Activated CD8-positive, alpha-beta T cell treated with anti-CD3 and anti-CD28 coated beads for 36 hours (primary cell): ENCODE measurements at places on chromosomes 4 and X. TPM values are rescaled to one million over a fixed set of nuclear protein-coding genes. Genes with fewer than 3 reads are reported as not detected.

Gene TMSB15C
- 2.0 TPM for total RNA-seq

Gene DOK7
- total RNA-seq = not detected

Gene UPF3B
- 16.0 TPM for total RNA-seq

Gene HMGB2
- 534 TPM for total RNA-seq

Gene MAGEE1
- total RNA-seq = 4.4 TPM

GRCh38 chrX:18566748-18567147 is 105.2 kb downstream of the RS1 start:
- no peak overlapping the region for H3K4me3 ChIP-seq
- DNase-seq = no peak
- no peaks in the 10 kb centered on the region for H3K27me3 ChIP-seq
- no peaks in the 10 kb centered on the region for H3K36me3 ChIP-seq
- H3K4me1 ChIP-seq = no peaks in the 10 kb centered on the region

DNA sequence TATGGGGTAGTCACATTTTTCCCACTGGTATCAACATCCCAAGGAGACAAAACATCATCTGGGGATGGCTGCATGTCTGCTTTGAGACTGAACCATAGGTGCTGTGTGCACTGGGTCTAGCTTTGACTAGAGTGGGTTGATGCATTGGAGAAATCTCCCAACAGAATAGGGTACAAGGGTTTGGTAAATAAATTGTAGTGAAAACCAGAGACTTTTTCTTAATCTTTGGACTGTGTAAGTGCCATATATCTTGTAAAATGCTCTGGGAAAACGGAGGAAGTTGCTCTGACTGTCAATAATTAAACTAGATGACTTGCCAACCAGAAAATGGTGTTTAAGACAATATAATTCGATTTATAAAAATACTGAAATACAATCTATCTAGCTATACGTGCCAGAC is 1064.0 kb upstream of the SLIT2 start:
- H3K4me3 ChIP-seq = no peak overlapping the region
- no peaks in the 10 kb centered on the region for H3K4me1 ChIP-seq
- H3K36me3 ChIP-seq = no peaks in the 10 kb centered on the region
- no peak for DNase-seq

GRCh38 chrX:39669668-39670067 is 428.1 kb downstream of the BCOR start:
- H3K27me3 ChIP-seq = no peaks in the 10 kb centered on the region
- DNase-seq = no peak
- H3K27ac ChIP-seq = no peak overlapping the region
- H3K4me3 ChIP-seq = no peak overlapping the region

- no peak for DNase-seq
- peaks cover 2% of the 10 kb centered on the region for H3K27me3 ChIP-seq
- H3K4me3 ChIP-seq = no peak overlapping the region
- no peak overlapping the region for H3K27ac ChIP-seq
Measured at GRCh38 chrX:47743504-47743903, 84.5 kb upstream of the UXT start.

DNA sequence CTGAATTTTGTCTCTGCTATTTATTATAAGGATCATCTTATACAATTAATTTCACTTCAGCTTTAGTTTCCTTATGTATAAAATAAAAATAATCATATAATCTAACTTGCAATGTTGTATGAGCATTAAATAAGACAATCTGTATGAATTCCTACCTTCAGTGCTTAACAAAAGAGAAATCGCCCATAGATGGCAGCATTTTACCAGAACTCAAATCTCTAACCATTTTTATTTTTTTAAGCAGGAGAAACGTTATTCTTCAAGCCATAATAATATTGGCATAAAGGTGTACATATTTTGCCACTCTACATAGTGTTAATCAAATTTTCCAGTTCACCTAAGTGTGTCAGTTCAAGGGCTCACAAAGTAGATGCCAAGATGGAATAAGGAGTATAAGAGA is 78.8 kb downstream of the TMEM47 start:
- H3K27me3 ChIP-seq = no peaks in the 10 kb centered on the region
- no peak overlapping the region for H3K27ac ChIP-seq
- no peaks in the 10 kb centered on the region for H3K36me3 ChIP-seq

DNA sequence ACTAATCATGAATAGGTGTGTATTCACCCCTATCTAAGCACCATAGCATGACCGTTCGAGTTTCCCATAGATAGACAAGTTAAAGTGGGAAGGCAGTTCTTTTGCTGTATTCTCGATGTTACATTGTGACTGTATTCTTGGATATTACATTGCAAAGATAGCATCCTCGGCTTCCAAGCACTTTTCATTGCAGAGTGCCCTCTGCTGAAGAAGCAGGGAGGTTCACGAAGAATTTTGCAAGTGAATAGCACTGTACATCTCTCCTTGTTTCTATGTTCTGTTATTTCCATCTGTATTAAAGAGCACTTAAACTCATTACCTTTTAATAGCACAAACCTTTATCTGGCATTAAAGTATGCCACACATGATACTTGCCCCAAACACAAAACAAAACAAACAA is 426.7 kb upstream of the ARX start:
- H3K4me1 ChIP-seq = no peaks in the 10 kb centered on the region
- H3K4me3 ChIP-seq = no peak overlapping the region
- DNase-seq = no peak
- no peak overlapping the region for H3K27ac ChIP-seq

- no peak overlapping the region for H3K4me3 ChIP-seq
- no peak overlapping the region for H3K27ac ChIP-seq
- peaks cover 9% of the 10 kb centered on the region for H3K4me1 ChIP-seq
Measured at GRCh38 chrX:13144927-13145655, 100.7 kb upstream of the FAM9C start.

- no peaks in the 10 kb centered on the region for H3K4me1 ChIP-seq
- no peak overlapping the region for H3K4me3 ChIP-seq
- H3K27me3 ChIP-seq = no peaks in the 10 kb centered on the region
- no peak for DNase-seq
Measured at GRCh38 chr4:169484485-169484884, 127.9 kb downstream of the NEK1 start.
